ENCODE measurements at places on chromosomes 1 and 21.

DNA sequence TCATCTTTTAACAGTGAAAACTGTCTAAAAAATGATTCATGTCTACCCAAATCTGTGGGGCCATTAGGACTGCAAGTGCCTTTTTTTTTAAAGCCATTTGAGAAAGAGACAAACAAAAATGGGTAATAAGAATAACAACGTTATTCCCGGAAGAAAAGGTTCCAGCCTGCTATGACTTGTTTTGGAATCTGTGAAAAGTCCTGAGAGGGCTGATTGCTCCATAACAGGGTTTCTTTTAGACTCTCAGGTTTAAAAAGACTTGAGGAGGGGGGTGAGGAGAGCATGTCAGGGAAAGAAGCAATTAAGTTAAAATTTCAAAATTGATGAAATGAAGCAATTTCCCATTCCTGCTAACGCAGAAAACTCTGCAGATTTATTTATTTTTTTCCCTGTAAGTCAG, 56.4 kb downstream of the CACHD1 start:
- DNase-seq, result no peak

DNA sequence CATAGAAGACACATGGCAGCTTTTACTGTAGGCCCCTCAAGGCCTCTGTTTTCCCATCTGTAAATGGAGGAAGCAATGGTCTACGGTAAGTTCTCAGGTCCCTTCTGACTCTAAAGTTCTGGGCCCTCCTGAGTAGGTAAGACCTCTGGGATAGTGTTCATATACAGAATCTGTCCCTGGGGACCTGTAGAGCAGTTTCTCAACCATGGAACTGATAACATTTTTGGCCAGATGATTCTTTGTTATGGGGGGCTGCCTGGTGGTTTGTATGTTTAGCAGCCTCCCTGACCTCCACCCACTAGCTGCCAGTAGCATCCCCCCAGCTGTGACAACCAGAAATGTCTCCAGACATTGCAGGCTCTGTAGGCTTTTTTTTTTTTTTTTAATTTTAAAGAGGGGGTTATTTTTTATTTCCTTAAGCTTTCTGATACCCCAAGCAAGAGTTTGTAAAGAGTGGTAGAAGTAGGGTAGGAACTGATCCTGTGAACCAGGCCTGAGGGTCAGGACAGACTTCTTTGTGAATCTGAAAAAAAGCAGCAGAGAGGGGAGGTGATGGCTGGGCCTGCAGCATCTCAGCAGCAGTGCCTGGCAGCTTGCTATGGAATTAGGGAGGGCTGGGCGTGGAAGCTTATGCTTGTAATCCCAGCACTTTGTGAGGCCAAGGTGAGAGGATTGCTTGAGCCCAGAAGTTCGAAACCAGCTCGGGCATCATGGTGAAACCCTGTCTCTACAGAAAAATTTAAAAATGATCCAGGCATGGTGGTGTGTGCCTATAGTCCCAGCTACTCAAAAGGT, 20.2 kb upstream of the TCEA3 start:
- DNase-seq, result no peak

DNA sequence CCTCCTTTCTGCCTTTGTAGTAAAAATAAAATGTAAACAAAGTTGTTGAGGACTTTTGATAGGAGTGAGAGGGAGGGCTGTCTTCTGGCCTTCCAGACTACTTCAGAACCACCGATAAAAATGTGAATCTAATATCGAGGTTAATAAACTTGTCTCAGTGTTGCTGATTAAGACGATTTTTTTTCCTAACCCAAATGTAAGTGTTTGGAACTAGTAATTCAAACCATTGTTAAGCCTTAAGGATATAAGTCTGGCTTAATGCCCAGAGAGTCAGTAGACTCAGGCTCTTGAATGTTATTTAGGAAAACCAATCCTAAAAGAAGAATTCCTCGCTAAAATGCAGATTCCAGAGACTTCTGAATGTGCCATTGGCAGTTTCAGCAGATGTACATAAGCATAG, 356.9 kb downstream of the SIPA1L2 start:
- DNase-seq, result no peak

GRCh38 chr1:203040513-203041275, 14.4 kb downstream of the PPFIA4 start:
- DNase-seq, result no peak

GRCh38 chr1:201584471-201585092, 45.7 kb downstream of the NAV1 start:
- DNase-seq, result no peak

- no peak for DNase-seq
Measured at GRCh38 chr1:204011426-204011825, 61.5 kb upstream of the SOX13 start.

DNA sequence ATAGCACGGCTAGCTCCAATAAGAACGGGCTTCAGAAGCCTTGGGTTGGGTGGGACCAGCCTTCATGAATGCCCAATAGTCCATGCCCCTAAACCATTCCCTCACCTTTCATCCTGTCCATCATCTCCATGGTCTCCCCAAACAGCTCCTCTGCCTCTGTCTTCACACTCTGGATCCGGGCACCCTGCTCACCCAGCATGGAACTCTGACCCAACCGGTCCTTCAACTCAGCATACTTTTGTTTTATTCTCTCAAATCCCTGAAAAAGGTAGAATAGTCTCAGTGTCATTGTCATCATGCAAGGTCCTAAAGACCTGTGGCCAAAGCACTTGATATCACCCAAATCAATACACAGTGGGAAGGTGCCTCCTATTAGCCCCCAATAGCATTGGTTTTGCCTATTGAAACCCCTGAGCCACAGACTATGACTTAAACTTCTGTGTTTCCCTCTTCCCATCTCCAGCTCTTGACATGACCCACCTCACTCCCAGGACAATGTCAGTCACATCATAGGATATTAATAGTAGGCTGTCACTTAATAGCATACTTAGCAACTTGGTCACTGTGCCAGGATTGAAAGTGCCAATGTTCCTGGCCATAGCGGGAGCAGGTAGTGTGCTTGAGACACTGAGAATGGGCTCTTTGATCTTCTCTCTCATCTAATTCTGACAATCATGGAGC, 33.0 kb downstream of the CAMK1G start:
- DNase-seq, result no peak

DNA sequence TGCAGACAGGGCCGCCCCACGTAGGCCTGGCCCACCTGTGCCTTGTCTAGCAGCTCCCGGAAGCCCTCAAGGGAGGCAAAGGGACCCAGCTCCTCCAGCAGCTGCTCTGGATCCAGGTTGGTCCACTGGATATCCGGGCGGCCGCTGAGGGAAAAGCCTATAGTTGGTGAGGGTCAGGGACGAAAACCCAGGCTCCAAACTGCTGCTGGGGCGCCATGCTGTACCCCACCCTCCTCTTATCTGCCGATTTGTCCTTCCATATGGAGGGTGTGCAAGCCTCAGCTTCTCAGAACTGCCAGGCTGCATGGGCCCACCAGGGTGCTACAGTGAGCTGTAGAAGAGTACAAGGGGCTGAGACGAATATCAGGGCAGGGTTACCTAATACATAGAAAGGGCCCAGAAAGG, 12.2 kb downstream of the PTCH2 start:
- no peak for DNase-seq

DNA sequence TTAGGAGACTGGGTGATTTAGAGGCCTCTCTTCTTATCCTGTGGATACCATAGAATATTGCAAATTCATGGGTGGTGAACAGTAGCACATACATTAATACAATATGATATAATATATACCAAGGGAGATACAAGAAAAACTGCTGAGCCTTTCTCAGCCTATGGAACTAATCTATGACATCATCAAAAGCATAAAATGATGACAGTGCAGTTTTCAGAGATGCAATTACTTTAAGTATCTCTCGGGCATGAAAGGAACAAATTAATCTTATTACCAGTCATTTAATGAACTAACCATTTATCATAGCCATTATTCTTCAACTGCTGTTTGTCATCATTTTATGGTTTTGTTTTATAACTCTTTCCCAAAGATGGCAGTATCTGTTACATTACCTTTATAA, 3.5 kb downstream of the CHODL start:
- no peak for DNase-seq

GRCh38 chr1:51675177-51675780, 58.4 kb downstream of the OSBPL9 start:
- no peak for DNase-seq
